IMR-90 (cell line): ENCODE measurements at places on chromosomes 4 and X. TPM values are rescaled to one million over a fixed set of nuclear protein-coding genes. Genes with fewer than 3 reads are reported as not detected.
A peak's percentile ranks its signal among the peaks of the same experiment; 100 is the strongest.

GRCh38 chr4:133149932-133150471, 908 bp downstream of the PCDH10 start:
- peaks cover 2% of the 10 kb centered on the region; the same call in 1 of the 2 replicates for H3K4me1 ChIP-seq
- no peak overlapping the region for H3K27ac ChIP-seq
- DNase-seq = no peak
- peaks cover 46% of the 10 kb centered on the region for H3K27me3 ChIP-seq

DNA sequence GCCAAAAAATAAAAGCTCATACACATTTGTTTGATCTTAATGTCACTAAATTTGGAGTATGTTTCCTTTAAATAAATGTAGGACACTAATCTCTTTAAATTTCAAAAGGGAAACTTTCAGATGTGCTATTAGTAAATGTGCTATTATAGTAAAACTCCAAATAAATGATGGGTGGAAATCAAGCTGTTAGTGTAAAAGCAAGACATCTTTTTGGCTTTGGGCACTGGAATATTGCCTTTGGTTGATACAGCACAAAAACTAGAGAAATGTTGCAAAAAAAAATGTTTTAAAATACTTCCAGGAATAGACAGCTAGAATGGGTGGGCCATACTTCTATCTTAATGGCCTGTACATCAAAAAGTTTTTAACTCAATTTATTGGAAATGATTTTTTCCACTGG, 151.6 kb downstream of the FBXO8 start:
- no peak for DNase-seq
- H3K36me3 ChIP-seq = no peaks in the 10 kb centered on the region
- H3K4me3 ChIP-seq = no peak overlapping the region

GRCh38 chr4:21013501-21013900, 313.2 kb downstream of the PACRGL start:
- H3K4me3 ChIP-seq = no peak overlapping the region
- no peaks in the 10 kb centered on the region for H3K36me3 ChIP-seq
- no peaks in the 10 kb centered on the region for H3K4me1 ChIP-seq
- H3K27ac ChIP-seq = no peak overlapping the region
- DNase-seq = no peak

GRCh38 chr4:185774845-185775680, 36.9 kb downstream of the SORBS2 start:
- peak; percentile 74 for DNase-seq
- H3K4me1 ChIP-seq = peaks cover 2% of the 10 kb centered on the region; the same call in 1 of the 2 replicates
- peaks cover 2% of the 10 kb centered on the region; the same call in 1 of the 2 replicates for H3K27me3 ChIP-seq
- H3K4me3 ChIP-seq = no peak overlapping the region
- no peaks in the 10 kb centered on the region for H3K36me3 ChIP-seq
- H3K27ac ChIP-seq = no peak overlapping the region

GRCh38 chrX:43976205-43976604, 3.0 kb upstream of the NDP start:
- no peaks in the 10 kb centered on the region for H3K36me3 ChIP-seq
- no peak for DNase-seq
- no peak overlapping the region for H3K27ac ChIP-seq
- H3K27me3 ChIP-seq = peaks cover 5% of the 10 kb centered on the region; the same call in 1 of the 2 replicates
- H3K4me1 ChIP-seq = no peaks in the 10 kb centered on the region
- no peak overlapping the region for H3K4me3 ChIP-seq

GRCh38 chrX:135463937-135464336, 42.2 kb downstream of the SMIM10L2A start:
- no peak overlapping the region for H3K27ac ChIP-seq
- no peaks in the 10 kb centered on the region; the same call in 1 of the 2 replicates for H3K27me3 ChIP-seq
- H3K4me3 ChIP-seq = no peak overlapping the region
- DNase-seq = peak; percentile 6
- H3K36me3 ChIP-seq = no peaks in the 10 kb centered on the region

DNA sequence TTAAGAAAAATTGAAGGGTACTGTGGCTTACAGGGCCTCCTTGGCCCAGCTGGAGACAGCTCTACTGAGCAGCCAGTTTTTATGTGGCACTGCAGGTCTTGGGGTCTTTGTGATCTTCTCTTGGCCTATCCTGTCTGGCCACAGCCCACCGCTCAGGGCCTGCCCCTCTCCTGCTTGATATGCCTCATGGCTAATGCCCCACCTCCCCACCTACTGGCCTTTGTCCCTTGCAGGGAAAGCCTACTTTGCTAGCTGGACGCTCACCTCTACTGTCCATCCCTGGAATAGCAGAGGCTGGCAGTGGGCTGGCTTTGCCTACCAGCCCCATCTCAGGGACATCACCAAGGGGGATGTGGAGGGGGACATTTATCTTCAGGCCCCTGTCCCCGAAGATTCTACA, 134.1 kb downstream of the PJA1 start:
- no peaks in the 10 kb centered on the region for H3K36me3 ChIP-seq
- no peak for DNase-seq
- H3K4me1 ChIP-seq = peaks cover 16% of the 10 kb centered on the region
- peaks cover 16% of the 10 kb centered on the region; the same call in 1 of the 2 replicates for H3K27me3 ChIP-seq
- H3K27ac ChIP-seq = no peak overlapping the region

- no peak for DNase-seq
- H3K27me3 ChIP-seq = peaks cover 3% of the 10 kb centered on the region; the same call in 1 of the 2 replicates
- H3K27ac ChIP-seq = no peak overlapping the region
- H3K4me1 ChIP-seq = no peaks in the 10 kb centered on the region
- no peaks in the 10 kb centered on the region for H3K36me3 ChIP-seq
Measured at GRCh38 chrX:43640482-43640881, 15.6 kb upstream of the MAOA start.

GRCh38 chr4:139963708-139964107, 190.3 kb downstream of the MAML3 start:
- no peak overlapping the region for H3K4me3 ChIP-seq
- no peaks in the 10 kb centered on the region for H3K27me3 ChIP-seq
- DNase-seq = no peak
- H3K27ac ChIP-seq = no peak overlapping the region
- H3K4me1 ChIP-seq = no peaks in the 10 kb centered on the region
- no peaks in the 10 kb centered on the region for H3K36me3 ChIP-seq

DNA sequence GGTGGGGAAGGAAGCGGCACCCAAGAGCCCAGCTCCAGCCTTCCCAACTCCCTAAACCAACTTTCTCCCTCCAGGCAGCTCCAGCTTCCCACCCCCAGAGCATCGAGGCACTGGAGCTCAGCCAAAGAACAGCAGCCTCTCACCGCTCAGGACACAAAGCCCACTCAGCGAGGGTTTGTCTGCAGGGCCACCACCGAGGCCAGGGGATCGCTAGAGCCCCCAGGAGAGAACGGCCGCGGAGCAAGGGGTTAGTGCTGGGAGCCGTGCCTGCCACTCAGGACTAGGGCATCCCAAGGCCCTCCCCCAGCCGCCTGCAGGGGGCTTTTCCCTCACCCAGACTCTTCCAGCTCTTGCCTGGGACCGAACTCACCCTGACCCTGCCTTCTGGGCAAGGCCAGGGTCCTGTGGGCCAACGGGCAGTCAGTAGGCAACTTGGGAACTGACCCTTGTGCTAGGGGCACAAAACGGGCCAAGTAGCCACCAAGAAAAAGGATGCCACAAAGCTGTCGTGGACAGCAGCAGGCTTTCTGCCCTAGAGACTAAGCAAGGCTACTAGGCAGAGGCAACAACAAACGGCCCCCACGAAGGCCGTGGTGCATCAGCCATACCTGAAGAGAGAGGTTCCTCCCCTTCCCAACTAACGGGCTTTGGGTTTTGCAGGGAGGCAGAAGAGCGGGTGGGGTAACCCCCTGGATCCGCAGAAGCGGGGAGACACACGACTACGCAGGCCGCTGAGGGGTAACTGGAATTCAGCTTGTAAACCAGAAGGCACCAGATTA, 2.3 kb downstream of the HCFC1 start:
- peaks cover 22% of the 10 kb centered on the region for H3K4me1 ChIP-seq
- H3K36me3 ChIP-seq = peaks cover under 1% of the 10 kb centered on the region; the same call in 1 of the 2 replicates
- H3K4me3 ChIP-seq = peak overlapping the region; percentile 96
- no peaks in the 10 kb centered on the region for H3K27me3 ChIP-seq

DNA sequence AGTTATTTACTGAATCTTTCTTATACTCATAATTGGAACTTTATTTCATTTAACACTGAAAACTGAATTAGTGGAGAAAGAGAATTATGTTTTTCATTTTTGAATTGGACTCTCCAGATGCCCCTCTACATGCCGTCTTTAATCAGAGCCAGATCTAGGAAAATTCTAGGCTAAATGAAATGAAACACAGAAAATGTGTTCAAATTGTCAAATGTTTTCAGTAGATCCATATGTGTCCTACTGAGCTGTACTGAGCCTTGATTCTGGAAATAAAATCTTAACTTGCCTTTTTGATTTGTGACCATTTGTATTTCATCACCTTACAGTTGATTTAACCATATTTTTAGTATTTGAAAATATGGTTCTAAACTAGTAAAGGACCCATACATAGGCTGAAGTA, 64.0 kb upstream of the GK2 start:
- DNase-seq = no peak
- no peaks in the 10 kb centered on the region for H3K4me1 ChIP-seq
- no peaks in the 10 kb centered on the region for H3K27me3 ChIP-seq
- no peaks in the 10 kb centered on the region for H3K36me3 ChIP-seq
- H3K27ac ChIP-seq = no peak overlapping the region
- no peak overlapping the region for H3K4me3 ChIP-seq

GRCh38 chrX:133454491-133454914, 39.2 kb upstream of the GPC4 start:
- H3K4me3 ChIP-seq = no peak overlapping the region
- no peaks in the 10 kb centered on the region for H3K4me1 ChIP-seq
- no peak for DNase-seq
- H3K36me3 ChIP-seq = no peaks in the 10 kb centered on the region
- H3K27ac ChIP-seq = no peak overlapping the region

DNA sequence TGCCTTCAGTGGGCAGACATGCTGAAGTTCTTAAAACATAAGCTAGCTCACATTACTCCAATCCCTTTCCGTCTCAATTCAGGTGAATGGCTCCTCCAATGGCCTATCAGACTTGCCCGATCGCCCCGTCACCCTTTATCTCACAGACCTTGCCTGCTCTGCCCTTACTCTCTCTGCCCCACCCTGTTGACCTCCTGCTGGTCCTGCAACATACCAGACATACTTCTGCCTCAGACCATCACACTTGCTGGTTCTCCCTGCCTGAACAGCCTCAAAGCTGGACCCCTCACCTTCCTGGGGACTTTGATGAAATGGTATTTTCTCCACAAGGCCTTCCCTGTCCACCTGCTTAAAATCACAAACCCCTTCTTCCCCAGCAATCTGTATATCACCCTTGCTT, 340.1 kb upstream of the NR3C2 start:
- peaks cover 6% of the 10 kb centered on the region; the same call in 1 of the 2 replicates for H3K4me1 ChIP-seq
- no peaks in the 10 kb centered on the region for H3K36me3 ChIP-seq
- H3K4me3 ChIP-seq = no peak overlapping the region
- no peak for DNase-seq

- H3K36me3 ChIP-seq = no peaks in the 10 kb centered on the region
- no peaks in the 10 kb centered on the region for H3K4me1 ChIP-seq
- no peak for DNase-seq
- H3K4me3 ChIP-seq = no peak overlapping the region
- H3K27me3 ChIP-seq = no peaks in the 10 kb centered on the region
Measured at GRCh38 chr4:177778623-177779022, 336.4 kb upstream of the AGA start.

DNA sequence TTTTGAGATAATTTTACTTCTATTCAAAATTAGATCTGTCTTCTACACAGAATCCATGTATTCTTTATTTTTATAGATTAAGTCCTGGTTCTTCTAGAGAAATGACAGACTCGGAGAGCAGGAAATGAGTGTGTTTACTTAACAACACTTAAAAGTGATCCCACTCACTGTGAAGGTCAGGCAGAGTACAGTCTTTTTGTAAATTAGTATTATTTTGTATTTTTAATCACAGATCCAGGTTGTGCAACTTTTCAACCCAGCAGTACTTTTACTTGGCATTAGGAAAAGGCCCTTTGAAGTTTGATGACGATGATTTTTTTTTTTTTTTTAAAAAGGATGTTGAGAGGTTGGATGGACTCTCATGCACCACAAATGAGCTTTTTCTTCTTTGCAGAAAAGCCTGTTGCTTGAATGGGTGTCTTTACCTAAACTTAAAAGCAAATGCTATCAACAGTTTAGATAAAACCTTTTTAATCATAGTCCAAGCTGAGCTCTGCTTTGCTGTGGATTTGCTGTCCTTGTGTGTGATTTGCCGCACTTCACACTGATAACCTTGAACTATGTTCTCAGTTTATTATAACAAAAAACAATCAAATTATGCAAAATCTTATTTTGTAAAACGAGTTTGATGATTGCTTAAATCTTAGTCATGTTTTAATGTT, 114.1 kb downstream of the MXRA5 start:
- H3K4me3 ChIP-seq = no peak overlapping the region
- peak; percentile 6 for DNase-seq
- H3K36me3 ChIP-seq = no peaks in the 10 kb centered on the region
- no peaks in the 10 kb centered on the region for H3K27me3 ChIP-seq
- peaks cover 1% of the 10 kb centered on the region; the same call in 1 of the 2 replicates for H3K4me1 ChIP-seq
- H3K27ac ChIP-seq = no peak overlapping the region

GRCh38 chr4:173990869-173991210, 292.6 kb downstream of the FBXO8 start:
- H3K27me3 ChIP-seq = peaks cover 2% of the 10 kb centered on the region
- no peaks in the 10 kb centered on the region for H3K4me1 ChIP-seq
- H3K4me3 ChIP-seq = no peak overlapping the region
- DNase-seq = no peak
- H3K27ac ChIP-seq = no peak overlapping the region

- peak; percentile 62 for DNase-seq
- H3K4me1 ChIP-seq = no peaks in the 10 kb centered on the region
- no peaks in the 10 kb centered on the region for H3K27me3 ChIP-seq
- H3K27ac ChIP-seq = no peak overlapping the region
- no peak overlapping the region for H3K4me3 ChIP-seq
Measured at GRCh38 chr4:143273160-143273917, 63.3 kb upstream of the GAB1 start.

DNA sequence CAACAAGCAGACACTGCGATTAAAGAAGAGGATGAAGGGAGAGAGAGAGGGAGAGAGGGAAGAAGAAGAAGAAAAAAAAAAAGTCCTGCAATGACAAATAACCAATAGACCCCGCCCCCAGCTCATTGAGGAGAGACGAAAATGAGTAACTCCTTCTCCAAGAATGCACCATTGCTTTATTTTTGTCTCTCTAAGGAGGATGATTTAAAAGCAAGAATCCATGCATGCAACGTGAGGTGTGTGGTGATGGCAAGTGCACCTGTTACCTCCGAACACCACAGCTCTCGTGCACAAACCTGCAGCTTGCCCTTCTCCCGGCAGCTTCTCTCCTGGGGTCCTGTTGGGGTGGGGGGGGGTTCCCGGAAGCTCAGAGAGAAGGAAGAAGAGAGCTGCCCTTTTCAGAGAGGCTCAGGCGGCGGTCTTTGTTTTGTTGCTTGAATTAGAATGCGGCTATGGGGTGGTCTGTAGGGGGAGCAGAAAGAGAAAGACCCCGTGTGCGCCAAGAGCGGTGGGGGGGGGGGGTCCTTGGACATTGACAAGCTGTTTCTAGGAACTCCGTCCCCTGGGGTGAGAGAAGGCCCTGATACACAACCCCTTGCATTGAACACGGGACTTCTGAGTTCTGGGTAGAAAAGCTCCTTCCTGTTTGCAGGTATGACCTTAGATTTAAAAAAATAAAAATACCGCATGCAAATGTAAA, 100.7 kb downstream of the CRLF2 start:
- no peaks in the 10 kb centered on the region for H3K36me3 ChIP-seq
- no peaks in the 10 kb centered on the region for H3K4me1 ChIP-seq
- H3K27me3 ChIP-seq = no peaks in the 10 kb centered on the region
- no peak overlapping the region for H3K27ac ChIP-seq
- no peak for DNase-seq

USP27X gene
- polyA plus RNA-seq = 2.3 and 2.7 TPM in 2 replicates

CACNA1F gene
- not detected in 2 replicates for polyA plus RNA-seq

MANBA gene
- 10.4 and 11.5 TPM in 2 replicates for polyA plus RNA-seq

PHEX gene
- polyA plus RNA-seq = 0.04 and 0.10 TPM in 2 replicates

PTCHD1 gene
- not detected in 2 replicates for polyA plus RNA-seq

NWD2 gene
- polyA plus RNA-seq = not detected in 2 replicates

C4orf54 gene
- polyA plus RNA-seq = not detected in 2 replicates

RS1 gene
- polyA plus RNA-seq = not detected in 2 replicates
